ENCODE measurements at places on chromosomes 7 and 10.

GRCh38 chr7:129536323-129536722, 34.0 kb downstream of the SMKR1 start:
- no peak for DNase-seq

DNA sequence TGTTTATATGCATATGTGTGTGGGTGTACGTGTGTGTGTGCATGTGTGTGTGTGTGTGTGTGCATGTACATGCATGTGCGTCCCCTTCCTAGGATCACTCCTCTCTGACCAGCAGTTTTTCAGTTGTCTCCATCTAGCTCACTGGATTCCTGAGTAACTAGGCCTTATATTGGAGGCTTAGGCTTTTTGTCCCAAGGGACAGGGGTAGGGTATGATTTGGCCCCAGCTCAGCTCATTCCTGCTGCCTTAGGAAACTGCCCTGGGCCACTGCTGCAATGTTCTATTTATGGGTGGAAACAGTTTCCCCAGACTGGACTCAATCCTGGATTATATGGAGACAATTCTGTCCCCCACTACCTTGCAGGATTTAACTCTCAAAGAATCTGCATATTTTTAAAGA, 68.8 kb upstream of the SDK1 start:
- no peak for DNase-seq

- no peak for DNase-seq
Observed at GRCh38 chr7:974172-974571, 1.2 kb downstream of the COX19 start.

GRCh38 chr7:106891548-106892410, 26.7 kb downstream of the PIK3CG start:
- no peak for DNase-seq

GRCh38 chr10:76918106-76918505, 719.5 kb downstream of the KCNMA1 start:
- no peak for DNase-seq

DNA sequence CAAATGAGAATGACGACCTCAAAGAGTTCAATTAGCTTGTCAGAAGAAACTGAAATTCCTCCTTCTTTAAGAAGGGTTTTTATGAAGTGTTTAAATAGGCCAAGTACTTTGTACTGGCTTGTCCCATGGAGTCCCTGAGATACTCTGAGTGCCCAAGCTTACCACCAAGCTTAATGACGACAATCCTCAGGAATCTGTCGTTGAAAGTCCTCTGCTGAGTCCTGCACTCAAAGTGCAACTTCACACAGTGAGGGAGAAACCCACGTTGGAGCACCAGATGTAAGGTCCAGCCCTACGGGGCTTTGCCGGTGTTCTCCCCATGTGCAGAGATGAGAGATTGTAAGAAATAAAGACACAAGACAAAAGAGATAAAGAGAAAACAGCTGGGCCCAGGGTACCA, 42.8 kb upstream of the AKR1C2 start:
- DNase-seq: no peak

DNA sequence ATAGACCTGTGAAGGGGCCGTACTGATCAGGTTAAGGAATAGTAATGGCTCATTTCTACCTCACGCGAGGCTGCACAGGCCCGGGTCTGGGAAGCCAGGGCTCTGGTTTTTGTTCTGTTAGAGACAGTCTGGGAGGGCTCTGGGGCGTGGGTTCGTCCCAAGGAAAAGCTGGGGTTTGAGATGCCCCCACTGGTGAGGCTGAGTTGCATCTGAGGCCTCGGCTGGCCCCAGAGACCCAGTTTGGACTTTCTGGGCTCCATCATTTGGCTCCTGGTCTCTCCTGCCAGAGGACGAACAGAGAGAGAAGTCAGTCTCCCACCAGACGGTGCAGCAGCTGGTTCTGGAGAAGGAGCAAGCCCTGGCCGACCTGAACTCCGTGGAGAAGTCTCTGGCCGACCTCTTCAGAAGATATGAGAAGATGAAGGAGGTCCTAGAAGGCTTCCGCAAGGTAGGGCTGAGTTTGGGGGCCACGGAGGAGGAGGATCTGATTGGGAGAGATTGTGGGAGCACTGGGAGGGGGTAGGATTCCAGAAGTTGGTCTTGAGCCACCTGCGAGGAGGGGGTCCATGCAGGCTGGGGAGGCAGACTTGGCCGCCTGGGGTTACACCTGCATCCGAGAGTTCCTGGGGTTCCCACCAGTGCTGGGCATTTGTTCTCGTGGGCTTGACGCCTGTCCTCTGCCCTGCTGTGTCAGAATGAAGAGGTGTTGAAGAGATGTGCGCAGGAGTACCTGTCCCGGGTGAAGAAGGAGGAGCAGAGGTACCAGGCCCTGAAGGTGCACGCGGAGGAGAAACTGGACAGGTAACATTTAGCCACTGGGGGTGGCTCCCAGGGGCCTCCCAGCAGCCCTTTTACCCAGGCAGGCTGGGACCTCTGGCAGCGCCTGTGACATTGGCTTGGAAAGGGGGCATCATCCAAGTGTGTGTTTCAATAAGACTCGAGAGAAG, 22.5 kb upstream of the BTBD16 start:
- DNase-seq: no peak

- DNase-seq: no peak
Observed at GRCh38 chr10:71868192-71868697, 17.2 kb upstream of the PSAP start.

- DNase-seq: no peak
Observed at GRCh38 chr7:150942001-150942590, 36.0 kb downstream of the KCNH2 start.

- DNase-seq: peak; percentile 78
Observed at GRCh38 chr10:125144693-125145623, 15.4 kb downstream of the CTBP2 start.

- DNase-seq: no peak
Observed at GRCh38 chr7:91293136-91293535, 28.9 kb downstream of the FZD1 start.

DNA sequence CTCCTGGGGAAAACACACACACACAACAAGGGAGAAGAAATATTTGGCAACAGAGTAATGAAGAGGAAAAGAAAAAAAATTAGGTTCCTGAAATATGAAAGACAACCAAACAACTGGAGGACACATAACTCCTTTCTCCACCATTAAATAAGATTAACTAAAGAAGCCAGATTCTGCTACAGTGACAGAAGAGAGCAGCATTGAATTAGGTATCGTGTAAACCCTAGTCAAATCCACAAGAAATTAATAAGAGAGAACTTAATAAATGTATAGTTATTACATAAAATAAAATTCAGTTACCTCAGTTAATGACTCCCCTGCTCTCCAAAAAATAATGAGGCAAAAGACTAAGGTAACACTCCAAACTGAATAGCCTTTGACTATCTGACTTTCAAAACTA, 306.7 kb downstream of the CRPPA start:
- no peak for DNase-seq

DNA sequence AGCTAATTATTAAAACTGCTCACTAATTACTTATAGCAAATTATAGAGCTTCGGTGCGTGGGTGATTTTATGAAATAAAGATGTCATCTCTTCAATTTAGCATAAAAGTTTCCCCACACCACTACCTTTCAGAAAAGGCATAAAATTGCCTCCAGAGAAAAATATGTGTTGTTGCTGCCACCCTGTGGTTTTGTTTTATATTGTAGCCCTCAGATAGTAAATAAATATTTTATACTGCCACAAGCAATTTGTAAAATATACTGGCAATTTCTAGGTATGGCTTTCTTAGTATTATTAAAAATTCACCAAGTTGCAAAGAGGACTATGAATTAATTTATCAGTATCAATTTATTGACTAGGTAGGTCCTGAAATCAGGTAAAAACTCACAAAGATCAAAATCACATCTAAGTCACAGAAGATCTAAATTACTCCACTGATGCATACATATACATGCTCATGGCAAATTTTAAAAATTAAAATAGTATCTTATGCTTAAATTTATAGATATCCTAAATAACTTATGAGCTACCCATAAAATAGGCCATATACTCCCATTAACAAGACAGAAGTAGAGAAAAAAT, 26.5 kb downstream of the ASNS start:
- DNase-seq: peak; percentile 36

- peak; percentile 11 for DNase-seq
Observed at GRCh38 chr7:42493436-42494198, 256.6 kb upstream of the GLI3 start.

- DNase-seq: no peak
Observed at GRCh38 chr7:149070372-149071125, 20.0 kb downstream of the ZNF786 start.

DNA sequence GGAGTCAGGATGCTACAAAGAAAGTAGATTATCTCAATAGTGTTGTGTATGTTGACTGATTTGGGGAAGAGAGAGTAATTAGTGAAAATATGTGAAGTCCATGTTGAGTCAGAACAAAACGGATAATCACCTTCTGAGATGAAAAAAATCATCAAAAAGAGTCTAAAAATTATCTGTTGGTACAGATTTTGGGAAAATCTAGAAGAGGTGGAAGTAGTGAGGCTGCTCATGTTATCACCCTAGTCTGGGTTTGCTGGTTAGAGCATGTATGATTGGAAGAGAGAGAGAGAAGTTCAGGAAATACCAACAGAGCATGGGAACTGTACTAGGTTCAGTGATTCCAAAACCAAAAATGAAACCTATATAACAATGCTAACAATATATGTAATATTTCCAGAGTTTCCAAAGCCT, 12.3 kb downstream of the RPA3 start:
- DNase-seq: no peak

DNA sequence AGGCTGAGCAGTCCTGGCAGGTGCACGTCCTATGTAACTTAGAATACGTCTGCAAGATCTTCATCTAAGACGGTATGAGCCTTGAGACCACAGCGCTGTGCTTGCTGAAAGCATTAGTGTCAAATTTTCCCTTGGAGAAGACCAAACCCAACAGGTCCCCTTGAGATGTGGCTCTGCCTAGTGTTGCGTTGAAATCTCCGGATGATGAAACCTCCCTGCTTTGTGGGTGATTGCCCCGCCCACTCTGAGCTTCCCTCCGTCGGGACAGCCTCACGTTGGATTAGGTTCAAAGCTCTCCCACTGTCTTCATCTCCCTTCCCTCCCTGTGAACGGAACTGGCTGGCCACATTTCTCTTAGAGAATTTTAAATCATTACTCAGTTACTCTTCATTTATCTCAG, 102.0 kb downstream of the ADARB2 start:
- no peak for DNase-seq

GRCh38 chr10:90738885-90739284, 119.0 kb downstream of the HTR7 start:
- no peak for DNase-seq

- DNase-seq: no peak
Observed at GRCh38 chr10:102106998-102107397, 13.2 kb downstream of the LDB1 start.

DNA sequence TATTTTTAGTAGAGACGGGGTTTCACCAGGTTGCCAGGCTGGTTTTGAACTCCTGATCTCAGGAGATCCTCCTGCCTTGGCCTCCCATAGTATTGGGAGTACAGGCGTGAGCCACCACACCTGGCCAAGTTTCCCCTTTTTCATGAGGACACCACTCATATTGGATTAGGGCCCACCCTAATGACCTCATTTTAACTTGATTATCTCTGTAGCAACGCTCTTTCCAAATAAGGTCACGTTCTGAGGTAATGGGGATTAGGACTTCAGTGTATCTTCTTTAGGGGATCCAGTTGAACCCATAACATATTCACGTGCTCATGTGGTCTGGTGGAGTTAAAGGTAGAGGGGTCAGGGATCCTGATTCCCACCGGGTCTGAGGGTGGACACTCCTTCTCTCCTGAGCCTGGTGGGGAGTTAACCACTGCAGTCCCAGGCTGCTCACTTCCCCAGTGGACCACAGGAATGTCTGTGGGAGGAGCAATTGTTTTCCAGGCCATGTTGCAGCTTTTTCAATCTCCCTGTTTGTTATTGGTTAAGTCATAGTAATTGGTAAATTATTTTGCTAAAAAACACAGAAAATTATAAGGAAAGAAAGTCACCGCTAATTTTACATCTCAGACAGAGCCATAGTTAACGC, 130.5 kb downstream of the GRK5 start:
- DNase-seq: no peak

GRCh38 chr10:22740180-22740579, 25.8 kb upstream of the PIP4K2A start:
- no peak for DNase-seq

DNA sequence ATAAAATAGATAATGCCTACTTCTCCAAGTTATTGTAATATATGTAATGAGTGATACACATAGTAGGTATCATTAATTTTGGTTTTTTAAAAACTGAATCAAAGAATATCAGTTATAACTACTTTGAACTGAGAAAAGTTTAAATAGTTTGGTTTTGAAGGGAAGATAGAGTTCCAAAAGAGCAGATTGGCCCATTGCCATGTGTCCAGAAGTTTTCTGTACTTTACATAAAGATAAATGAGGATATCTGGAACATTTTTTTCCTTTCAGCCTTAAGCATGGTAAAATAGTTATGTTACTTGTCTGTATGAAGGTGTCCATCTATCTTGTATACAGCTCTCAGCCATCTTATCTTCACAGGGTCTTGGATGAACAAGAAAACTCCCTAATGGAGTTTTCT, 97.9 kb upstream of the MXI1 start:
- DNase-seq: no peak

GRCh38 chr10:63267414-63268148, 134.5 kb downstream of the NRBF2 start:
- peak; percentile 76 for DNase-seq

DNA sequence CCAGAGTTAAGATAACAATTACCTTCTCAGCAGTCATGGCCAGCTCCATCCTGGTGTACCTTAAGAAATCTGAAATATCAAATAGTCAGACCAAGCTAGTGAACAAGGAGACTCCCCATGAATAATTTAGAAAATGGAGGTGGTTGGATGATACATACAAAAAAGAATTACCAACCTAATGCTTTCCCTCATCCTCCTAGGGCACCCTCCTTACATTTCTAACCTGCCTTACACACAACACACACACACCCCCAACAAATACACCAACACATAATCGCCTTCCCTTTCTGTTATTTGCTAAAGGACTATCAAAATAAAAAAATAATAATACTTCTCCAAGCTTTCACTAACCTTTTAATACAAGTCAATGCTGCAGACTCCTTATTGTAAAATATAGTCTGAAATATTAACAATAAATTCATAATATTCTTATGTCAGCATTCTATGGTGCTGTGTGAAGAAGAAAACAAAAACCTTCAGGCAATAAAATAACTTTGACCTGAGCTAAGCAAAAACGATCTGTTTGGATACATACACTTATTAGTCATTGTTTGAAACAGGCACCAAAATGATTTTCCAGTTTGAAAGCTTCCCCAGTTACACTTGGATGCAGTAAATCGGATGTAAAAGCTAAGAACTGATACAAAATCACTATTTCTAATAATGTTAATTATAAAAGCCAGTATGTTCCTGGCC, 3.4 kb downstream of the TWIST1 start:
- DNase-seq: no peak
